ENCODE measurements at places on chromosomes 2 and 18.

DNA sequence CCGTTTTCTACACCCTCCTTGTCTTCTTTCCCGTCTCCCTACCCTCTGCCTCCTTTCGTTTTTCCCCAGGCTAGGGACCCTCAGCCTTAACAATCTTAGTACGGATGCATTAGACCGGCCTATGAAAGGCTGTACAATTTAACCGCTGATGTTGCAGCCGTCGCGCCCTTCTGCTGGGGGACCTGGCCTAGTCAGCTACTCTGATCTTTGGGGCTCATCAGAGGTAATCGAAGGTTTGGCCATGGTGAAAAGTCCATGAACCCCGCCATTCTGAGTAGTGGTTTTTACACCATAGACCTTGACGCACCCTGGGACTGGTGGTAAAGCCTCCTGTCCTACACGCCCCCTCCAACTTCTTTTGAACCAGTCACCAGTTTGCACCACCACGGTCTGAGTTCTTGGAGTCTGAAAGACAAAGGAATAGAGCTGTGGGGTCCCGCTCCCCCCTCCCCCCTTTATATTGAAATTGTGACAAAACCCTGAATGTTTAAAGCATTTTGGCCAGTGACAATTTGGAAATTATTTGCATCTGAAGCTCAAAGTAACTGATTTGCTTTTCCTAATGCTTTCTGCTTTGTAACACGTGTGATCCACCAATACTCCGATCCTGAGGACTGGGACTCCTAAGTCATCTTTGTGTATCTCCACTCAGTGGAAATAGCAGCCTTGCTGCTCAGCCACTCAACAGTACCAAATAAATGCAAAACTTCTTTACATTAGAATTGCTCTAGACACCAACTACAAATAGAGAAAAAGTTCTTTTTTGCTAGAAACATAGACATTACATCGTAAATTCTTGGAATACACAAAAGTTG is 642 bp upstream of the SRSF7 start:
- no peak for DNase-seq

DNA sequence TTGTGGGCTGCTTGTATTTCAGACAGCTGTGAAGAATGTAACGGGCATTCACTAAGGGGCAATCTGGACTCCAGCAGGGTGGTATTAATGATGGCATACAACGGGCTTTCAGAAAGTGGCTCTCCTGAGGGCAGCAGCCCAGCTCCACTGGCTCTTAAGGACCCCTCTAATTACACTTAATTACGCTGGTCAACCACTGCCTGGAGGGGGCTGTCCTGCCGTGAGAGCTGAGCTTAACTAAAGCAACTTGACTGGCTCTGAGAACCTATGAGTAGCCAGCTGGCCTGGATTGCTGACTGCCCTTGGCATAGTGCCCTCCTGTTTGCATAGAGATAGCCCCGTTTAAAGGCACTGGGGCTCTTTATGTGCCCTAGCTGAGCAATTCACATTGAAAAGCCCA is 3.8 kb downstream of the LIPG start:
- DNase-seq, result peak; percentile 47

GRCh38 chr2:157868993-157869392 is 7.1 kb downstream of the ACVR1 start:
- DNase-seq, result no peak

DNA sequence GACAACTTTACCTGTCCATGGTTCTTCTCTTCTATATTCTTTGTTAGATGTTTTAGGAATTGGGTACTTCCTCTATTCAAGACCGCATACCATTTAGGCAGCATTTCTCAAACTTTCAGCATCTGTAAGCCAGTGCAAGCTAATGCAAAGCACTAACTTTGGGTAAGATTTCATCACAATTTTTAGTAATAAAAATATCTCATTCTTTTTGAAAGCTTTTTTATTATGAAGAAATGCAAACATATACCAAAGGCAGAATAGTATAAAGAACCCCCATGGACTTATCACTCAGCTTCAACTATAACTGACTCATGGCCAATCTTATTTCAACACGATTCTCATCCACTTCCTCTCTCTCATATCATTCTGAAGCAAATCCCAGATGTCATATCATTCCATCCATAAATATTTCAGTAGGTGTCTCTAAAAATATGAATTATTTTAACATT is 32.9 kb downstream of the INO80C start:
- no peak for DNase-seq

DNA sequence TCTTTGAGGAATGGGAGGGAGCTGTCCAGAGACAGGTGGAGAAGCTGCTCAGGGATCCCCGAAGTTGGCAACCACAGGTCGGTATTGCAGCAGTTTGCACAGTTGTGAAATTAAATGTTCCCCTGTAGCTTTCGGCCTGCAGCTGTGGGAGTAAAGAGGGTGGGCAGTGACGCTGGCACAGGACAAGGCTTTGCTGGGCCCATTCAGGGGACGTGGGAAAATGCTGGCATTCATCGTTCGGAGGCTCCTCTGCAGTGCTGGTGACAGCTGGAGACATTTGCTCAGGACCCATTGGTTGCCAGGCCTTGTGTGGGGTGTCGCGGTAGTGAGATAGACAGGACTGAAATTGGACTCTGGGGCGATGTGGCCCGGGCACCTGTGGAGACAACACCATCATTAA is 173.7 kb downstream of the MYCN start:
- DNase-seq, result no peak

- no peak for DNase-seq
Observed at GRCh38 chr2:19807866-19808265, 93.9 kb downstream of the TTC32 start.

DNA sequence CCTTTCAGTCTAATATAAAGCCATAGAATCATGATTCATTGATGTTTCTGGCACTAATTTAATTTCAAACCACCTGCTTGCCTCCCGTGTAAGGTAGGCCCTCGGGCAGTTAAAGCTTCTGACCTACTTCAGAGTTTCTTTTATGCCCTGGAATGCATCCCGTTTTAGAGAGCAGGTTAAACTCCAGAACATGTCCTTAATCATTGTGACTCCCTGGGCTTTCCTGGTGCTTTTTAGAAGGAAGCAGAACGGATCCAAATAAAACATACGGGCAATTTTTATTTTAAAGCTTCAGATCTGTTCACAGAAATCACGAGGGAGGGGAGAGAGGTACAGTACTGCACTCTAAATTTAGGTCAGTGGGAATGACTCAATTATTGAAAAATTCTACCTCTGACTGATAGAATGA is 134.8 kb downstream of the GCA start:
- DNase-seq, result no peak
